ENCODE measurements at places on chromosomes 5 and 9.

- no peak for DNase-seq
These were observed 288.6 kb upstream of the DAB2 start for GRCh38 chr5:39713250-39713916.

DNA sequence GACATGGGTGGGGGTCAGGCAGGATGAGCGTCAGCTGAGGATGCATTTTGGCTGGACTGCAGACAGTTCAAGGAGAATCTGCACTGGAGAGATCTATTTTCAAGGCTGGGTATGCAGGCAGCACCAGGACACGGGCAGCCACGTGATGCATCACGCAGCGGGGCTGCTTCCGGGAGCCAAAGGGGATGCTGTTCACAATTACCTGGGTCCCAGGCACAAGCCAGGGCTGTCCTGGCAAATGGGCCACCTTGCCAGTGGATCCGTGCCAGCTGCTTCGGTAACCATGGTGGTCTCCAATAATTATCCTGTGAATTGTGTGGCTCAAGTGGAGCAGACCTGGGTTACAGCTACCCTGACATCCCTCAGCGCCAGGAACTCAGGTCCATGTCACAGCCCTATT lies 17.5 kb downstream of the DBH start:
- DNase-seq = no peak

DNA sequence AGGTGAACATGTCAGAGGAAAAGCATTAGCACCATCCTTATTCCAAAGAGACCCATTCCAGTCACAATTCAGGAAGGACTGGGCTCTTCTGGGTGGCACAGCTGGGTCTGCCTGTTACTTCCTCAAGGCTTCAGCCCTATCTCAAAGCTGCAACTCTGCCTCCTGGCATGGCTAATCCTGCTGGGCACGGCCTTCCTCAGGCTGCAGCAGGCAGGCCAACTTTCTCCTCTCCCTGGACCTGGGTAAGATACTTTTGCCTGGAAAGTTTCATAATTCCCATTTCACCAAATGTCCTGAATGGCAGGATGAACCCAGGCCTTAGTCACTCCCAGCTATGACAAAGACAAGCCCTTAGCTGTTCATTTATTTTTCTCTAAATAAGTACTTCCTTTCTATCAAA lies 50.1 kb downstream of the MACROH2A1 start:
- DNase-seq = no peak

GRCh38 chr5:168295574-168296201 lies 4.2 kb downstream of the WWC1 start:
- DNase-seq = no peak

DNA sequence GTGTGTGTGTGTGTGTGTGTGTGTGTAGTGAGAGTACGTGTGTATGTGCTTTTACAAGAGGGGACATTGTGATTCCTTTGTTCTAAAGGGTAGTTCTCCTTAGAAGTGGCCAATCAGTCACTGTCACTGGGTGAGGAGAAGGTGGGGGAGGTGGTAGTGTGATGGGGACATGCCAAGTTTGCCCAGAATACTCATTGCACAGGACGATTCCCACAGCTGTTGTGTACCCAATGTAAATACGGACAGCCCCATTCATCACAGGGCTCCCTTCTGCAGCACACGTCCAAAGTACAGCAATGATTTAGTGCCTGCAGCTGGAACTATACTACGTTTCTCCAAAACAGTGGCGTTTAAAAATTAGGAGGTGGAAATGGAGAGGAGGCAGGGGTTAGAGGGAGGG lies 287.8 kb downstream of the TLR4 start:
- DNase-seq = no peak

DNA sequence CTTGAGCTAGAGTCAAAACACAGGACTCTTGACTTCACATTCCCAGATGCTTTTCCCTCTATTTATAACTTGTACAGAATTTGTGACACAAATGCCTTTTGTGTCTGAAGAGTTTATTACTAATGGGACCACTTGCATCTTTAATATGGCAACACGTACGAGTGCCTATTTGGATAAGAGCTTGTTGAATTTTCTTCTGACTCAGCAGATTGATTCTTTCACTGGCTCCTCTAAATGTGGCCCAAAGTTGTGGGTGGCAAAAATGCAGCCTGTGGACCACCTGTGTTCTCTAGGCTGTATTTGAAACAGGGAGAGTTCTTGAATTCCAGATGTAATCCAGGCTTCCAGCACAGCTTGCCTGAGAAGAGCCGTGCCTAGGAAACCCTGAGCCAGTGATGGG lies 34.1 kb upstream of the ERCC6L2 start:
- DNase-seq = no peak

GRCh38 chr5:154791535-154791934 lies 36.4 kb downstream of the LARP1 start:
- no peak for DNase-seq

DNA sequence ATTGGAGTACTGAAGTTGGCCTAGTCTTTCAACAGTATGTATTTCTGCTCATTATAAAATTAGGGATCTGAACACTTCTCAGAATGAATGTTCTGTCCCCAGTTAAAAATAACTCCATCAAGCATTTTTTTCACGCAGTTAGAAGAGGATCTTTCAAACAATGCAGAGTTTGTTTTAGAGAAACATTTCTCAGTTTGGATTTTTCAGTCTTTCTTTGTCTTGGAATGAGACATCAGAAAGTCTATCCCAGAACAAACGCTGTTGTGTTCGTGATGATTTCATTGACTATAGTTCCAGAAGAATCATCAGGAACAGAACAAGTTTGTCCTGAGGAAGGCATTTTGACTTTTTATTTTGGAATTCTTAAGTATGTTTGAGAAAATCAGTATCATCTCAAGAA lies 218.7 kb downstream of the ARRDC3 start:
- no peak for DNase-seq

DNA sequence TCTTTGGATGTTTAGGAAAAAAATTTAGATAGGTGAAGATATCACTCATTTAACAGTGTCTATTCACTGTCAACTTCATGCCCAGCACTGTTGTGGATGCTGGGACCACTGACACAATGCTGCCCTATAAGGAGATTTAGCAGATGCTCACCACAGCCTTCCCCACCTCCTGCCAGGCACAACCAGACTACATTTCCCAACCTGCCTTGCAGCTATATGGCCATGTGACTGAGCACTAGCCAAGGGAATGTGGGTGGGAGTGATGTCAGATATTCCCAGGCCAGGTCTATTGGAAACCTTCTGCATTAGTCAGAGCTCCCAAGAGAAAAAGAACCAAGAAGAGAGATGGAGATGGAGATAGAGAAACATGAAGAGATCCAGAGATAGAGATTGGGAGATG lies 302.6 kb upstream of the TAS2R1 start:
- DNase-seq = no peak

DNA sequence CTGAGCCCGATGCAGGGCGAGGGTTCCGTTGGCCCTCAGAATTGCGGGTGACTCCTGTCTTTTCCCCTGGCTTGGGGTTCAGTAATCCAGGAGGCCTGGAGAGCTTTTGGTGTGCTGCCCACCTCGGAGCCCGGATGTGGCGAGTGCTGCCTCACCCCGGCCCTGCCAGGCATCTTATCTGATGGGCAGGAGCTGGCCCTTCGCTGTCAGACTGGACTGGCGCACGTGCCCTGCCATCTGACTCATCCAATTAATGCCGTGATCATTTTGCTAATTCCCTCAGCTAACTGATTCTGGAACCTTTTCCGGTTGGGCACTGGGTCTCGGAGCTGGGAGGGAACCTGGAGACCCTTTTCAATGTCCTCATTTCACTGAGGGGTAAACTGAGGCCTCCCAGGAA lies 34.6 kb downstream of the RXRA start:
- no peak for DNase-seq

DNA sequence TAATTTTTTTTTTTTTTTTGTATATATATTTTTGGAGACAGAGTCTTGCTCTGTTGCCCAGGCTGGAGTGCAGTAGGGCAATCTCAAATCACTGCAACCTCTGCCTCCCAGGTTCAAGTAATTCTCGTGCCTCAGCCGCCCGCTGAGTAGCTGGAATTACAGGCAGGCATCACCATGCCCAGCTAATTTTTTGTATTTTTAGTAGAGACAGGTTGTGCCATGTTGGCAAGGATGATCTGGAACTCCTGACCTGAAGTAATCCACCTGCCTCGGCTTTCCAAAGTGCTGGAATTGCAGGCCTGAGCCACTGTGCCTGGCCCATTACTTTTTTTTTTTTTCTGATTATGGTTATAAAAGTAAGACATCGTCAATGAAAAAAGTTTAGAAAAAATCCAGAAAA lies 84.0 kb upstream of the LMNB1 start:
- no peak for DNase-seq

- DNase-seq = no peak
These were observed 91.4 kb upstream of the SH3GL2 start for GRCh38 chr9:17487467-17487866.

DNA sequence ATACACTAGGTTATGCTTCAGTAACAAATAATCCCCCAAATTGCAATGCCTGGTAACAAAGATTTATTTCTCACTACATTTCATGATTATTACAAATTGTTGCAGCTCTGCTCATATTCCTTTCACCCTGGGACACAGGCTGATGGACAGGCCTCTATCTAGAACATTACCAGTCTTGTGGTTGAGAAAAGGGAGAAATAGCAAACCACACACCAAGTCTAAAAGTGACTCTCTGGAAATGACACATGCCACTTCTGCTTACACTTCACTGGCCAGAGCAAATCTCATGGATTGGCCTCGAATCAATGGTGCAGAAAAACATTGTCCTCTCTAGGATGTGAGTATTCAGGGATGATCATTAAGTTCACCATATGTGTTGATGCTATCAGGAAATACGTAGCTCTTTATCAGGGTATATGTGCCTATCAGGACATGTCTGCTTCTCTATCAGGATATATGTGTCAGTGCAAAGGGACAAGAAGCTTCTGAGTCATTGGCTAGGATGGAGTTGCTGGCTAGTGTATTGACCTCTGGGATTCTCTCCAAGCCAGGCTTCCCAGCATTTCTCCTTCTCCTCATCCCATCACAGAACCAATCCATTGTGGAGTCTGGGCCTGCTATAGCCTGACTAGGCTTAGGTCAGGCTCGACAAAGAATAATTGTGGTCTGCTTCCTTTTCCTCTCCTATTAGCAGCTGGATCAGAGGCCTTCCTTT lies 91.1 kb upstream of the CEP78 start:
- no peak for DNase-seq

DNA sequence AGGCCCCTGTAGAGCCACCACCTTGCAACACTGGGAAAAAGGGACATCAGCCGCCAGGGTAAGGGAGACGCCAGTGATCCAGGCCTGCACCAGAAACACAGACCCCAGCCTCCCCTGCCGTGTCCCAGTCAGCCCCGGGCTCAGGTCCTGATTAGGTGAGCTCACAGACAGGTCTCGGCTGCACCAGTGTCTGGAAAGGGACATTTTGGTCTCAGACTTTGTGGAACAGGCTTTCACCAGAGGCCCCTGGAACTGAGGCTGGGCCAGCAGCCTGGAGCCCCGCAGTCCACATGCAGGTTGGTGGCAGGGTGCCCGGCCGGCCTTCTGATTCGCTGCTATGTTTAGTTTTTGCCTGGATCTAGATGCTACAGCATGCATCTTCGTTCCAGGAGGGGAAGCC lies 369.0 kb upstream of the IRX4 start:
- DNase-seq = peak; percentile 45

DNA sequence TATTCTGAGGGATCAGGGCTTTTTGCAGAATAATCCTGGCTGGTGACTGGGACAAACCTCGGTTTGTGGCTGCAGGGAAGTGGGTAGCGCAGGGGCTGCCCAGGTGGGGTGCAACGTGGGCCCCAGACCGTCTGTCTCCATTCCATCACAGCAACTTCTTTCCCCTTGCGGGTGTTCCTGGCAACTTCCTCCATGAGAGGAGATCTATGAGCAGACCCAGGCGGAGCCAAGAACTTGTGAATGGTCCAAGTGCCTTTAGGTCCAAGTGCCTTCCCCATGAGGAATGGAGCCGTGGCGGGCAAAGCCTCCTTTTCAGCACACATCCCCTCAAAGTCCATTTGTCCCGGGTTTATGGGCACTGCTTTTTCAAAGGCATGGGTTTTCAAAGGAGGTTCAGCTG lies 136.5 kb downstream of the PHF2 start:
- DNase-seq = no peak

- DNase-seq = no peak
These were observed 74.1 kb upstream of the CCL21 start for GRCh38 chr9:34783951-34784487.

DNA sequence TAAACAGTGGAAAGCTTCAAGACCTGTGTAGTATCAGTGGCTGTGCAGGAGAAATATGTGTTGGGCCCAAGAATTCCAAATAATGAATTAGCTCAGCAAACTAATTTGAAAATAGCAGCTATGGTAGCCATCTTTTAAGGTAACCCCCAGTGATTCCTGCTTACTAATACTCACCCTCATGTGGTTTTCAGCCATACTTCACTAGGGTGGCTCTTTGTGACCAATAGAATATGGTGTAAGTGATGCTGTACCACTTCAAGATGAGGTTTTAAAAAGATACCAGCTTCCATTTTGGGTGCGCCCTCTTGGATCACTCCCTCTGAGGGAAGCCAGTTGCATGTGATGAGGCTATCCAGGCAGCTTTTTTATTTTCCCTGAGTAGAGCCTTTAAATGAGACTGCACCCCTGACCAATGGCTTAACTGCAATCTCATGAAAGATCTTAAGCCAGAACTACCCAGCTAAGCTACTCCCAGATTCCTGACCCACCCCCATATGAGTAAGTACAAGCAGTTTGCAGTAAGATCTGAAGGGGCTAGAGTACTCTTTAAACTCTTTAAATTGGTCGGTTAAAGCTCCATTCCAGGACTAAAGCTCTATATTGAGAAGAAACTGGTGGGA lies 58.3 kb downstream of the UHRF2 start:
- DNase-seq = no peak

GRCh38 chr9:91714020-91714806 lies 235.8 kb downstream of the ROR2 start:
- DNase-seq = no peak

GRCh38 chr5:31707329-31707728 lies 68.4 kb downstream of the PDZD2 start:
- no peak for DNase-seq

DNA sequence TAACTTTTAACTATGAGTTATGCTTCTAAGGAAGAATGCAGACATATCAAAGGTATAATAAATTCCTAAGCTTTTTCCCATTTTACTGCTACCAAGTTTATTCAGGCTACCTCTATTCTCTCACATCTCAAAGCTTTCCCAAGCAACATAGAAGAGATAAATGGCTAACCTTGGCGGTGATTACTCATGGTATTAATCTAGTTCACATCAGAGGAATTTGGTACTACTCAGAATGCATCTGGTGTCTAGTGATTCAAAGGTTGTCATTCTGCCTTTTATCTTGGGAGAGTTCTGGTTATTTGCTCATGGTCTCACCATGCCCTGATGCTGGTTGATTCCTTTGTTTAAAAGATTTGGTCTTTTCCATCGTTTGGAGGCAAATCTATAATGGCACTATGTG lies 182.7 kb downstream of the TAF11L14 start:
- DNase-seq = no peak

- DNase-seq = peak; percentile 81
These were observed 62.8 kb downstream of the TLE1 start for GRCh38 chr9:81626511-81626910.

- DNase-seq = no peak
These were observed 16.3 kb upstream of the DPM2 start for GRCh38 chr9:127953768-127954505.

DNA sequence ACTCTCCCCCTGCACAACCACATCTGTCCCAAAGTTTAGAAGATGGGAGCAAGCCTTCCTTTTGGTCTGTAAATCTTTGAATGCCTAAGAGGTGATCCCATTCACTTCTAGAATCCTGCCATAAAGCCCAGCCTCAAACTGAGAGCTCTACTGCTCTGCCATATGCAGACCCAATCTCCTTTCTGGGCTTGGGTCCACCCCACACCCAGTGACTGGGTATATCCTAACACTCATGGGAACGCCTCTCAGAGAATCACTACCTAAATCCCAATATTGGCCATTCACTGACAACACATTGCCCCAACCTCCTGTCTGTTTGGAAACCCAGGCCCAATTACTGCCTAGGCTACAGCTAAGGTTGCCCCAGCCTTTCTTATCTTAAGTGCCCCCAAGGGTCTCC lies 90.7 kb downstream of the MAMDC2 start:
- no peak for DNase-seq

All from RWPE2 (cell line).